ENCODE measurements at places on chromosomes 2 and 18.

DNA sequence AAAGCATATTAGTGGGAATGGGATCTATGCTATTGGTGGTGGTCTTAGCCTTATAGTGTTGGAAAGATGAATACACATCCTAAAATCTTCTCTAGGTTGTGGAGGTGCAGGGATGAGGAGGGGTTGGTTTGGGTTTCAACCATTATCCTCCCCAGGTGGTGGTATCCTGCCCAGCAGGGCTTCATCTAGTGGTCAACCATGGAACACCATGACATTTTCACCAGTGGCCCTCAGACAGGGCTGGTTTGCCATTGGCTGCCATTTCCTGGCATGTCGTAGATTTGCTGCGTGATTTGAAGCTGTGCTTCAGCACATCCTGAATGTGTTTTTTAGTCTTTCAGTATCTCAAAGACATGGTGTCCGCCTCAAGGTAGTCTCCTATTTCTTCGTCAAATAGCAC lies 391.2 kb upstream of the HNRNPA3 start:
- no peak for DNase-seq

DNA sequence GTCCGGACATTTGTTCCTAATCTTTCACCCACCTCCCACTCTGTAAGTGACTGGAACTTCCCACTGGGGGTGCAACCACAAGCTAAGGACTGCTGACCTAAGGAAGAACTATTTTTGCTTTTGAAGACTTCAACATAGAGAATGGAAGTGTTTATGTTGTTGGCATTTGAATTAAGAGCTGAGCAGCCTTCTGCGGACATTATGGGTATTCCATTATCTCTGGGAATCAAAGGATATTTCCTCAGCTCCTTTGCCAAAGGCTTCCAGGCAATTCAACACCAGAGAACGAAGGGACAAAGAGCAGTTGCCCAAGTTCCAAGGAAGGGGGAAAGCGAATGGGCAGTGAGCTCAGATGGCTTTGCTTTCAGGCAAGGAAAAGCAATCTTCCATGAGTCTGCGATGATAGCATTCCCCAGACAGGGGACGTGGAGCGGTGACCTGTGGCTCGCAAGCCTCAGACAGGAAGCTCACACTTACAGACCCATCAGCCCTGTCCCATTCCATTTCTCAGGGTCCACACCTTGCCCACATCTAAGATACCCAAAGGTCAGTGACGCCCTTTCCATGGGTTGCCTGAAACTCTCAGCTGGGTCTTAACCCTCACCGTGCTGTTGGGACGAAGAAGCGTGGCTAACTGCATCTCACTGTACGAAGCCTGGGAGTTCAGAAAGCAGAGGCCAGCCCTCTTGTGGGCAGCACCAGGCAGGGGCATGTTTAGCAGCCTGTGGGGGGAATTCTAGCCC lies 116.8 kb downstream of the COPS8 start:
- DNase-seq, result no peak

GRCh38 chr2:130825231-130825965 lies 11.3 kb upstream of the ARHGEF4 start:
- no peak for DNase-seq

DNA sequence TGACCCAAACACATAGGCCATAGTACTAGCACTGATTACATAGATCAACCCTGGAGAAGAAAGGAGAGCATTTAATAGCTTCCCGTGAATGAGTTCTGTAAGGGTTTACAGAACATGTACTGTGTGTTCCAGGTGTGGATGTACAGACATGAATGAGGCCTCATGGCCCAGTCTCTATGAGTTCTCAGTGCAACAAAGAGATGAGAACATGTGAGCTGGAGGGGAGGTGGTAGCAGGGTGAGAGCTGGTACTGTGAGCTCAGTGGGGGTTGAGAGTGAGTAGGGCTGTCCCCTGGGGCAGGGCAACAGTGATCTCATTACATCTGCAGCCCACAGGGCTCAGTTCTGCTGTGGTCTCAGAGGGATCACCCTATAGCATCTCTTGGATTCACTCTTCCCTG lies 42.6 kb upstream of the SPRED2 start:
- no peak for DNase-seq

DNA sequence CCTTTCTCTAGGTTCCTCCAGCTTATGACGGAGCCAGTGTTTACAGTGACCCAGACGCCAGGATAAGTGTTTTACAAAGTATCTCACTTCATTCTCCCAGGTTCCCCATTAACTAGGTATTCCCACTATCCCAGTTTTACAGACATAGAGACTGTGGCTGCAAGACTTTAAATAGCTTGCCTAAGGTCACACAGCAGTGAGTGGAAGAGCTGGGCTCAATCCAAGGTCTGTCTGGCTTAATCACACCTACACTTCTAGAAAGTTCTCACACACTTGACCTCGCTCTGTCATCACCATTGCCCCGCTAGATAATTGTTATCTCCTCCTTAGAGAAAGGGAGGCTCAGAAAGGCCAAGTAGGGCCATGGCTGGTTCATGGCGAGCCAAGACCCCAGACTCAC lies 110.2 kb downstream of the ANTXR1 start:
- no peak for DNase-seq

DNA sequence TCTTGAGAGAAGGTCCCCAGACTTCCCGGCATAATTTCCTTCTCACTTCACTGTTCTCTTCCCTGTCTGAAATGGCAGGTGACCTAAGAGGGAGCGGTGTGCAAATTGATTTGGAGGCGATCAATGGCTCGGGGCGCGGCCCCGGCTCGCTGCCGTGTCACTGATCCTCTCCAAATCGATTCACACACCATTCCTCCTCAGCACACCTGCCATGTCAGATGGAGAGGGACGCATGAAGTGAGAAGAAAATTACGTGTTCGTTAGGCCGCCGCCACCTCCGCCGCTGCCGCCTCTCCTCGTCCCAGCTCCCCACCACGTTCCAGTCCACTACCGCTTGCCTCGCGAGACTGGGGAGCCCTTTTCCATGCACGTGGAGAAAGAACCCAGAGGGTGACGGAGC lies 31.8 kb upstream of the BCL11A start:
- no peak for DNase-seq

DNA sequence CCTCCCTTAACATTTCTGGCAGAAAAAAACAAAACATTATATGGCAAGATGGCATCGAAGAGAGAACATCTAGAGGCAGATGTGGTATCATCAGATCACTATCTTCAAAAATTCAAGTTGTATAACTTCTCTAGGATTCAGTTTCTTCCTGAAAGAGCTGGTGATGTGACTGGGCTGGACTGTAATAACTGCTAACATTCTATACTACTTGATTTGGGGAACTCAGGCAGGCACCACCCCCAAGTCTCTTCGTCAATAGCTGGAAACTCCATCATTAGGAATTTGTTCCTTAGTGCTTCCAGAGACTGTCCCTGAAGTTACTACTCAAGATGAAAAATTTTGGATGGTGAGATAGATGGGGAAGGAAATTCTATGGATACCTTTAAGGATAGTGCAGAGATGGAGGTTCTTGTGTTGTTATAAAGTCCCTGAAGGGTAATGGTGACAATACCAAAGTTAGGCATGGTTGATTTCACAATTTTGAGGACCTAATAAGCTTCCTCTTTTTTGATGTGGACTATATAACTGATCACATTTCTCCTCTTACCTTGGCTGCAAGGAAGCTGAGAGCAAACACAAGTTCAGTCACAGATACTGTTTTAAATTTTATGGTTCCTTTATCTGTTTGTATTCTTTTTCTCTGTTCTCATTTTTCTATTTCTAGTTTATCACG lies 59.1 kb upstream of the PGAP1 start:
- DNase-seq, result no peak

- DNase-seq, result no peak
Observed at GRCh38 chr2:130336150-130336876, 6.4 kb upstream of the IMP4 start.

GRCh38 chr2:232668805-232669444 lies 28.2 kb upstream of the GIGYF2 start:
- no peak for DNase-seq

GRCh38 chr2:163373496-163373895 lies 362.3 kb downstream of the FIGN start:
- no peak for DNase-seq

DNA sequence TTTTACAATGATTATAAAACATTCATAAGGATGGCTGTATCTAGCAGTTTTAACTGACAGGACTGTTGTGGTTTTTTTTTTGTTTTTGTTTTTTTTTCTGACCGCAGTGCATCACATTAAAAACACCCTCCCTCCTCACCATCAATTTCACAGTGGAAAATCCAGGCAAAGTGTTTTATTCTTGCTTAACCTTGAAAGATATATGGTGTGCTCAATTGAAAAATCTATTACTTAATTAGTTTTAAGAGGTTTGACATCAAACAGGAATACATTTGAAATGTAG lies 250.7 kb downstream of the DLGAP1 start:
- DNase-seq, result no peak

GRCh38 chr2:235149240-235149659 lies 197.4 kb downstream of the SH3BP4 start:
- no peak for DNase-seq

GRCh38 chr18:54774423-54774822 lies 53.9 kb upstream of the RAB27B start:
- no peak for DNase-seq

DNA sequence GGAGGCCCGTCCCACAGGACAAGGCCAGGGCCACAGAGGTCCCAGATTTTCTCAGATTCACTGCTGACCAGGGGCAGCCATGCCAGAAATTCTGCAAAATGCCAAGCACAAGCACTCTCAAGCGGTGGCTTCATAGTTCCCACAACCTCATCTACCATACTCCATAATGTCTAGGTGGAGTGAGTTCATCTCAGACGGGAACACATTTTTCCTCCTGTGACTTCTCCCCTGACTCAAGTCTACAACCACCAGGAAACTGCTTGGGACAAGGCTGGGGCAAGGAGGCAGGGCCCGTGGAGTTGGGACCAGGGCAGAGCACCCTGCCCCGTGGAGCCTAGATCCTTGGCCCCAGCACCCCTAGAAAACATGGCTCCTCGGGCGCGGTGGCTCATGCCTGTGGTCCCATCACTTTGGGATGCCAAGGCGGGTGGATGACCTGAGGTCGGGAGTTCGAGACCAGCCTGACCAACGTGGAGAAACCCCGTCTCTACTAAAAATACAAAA lies 150.7 kb upstream of the HAAO start:
- no peak for DNase-seq

DNA sequence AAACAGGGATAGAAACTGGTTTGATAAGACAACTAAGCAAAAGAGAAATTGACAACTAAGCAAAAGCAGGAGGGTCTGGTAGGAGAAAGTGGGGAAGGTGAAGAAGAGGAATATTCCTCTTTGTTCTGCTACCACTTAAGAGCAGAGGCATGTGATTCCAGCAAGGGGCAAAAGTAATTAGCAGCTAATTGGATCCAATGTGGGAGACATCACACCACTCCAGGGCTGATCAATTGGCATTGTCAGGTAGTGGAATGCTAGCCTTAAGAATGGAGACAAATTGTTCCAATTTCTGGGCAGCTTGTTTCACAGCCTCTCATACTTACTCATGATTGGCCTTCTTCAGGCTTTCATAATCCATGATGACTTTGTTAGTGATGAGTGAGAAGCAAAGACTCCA lies 547.1 kb upstream of the GCFC2 start:
- no peak for DNase-seq

Measured in stimulated activated CD4-positive, alpha-beta T cell treated with anti-CD3 and anti-CD28 coated beads, TNF-alpha, amount 100 ng/mL, for 1 hour (primary cell).